ENCODE measurements at places on chromosomes 2 and 18.

DNA sequence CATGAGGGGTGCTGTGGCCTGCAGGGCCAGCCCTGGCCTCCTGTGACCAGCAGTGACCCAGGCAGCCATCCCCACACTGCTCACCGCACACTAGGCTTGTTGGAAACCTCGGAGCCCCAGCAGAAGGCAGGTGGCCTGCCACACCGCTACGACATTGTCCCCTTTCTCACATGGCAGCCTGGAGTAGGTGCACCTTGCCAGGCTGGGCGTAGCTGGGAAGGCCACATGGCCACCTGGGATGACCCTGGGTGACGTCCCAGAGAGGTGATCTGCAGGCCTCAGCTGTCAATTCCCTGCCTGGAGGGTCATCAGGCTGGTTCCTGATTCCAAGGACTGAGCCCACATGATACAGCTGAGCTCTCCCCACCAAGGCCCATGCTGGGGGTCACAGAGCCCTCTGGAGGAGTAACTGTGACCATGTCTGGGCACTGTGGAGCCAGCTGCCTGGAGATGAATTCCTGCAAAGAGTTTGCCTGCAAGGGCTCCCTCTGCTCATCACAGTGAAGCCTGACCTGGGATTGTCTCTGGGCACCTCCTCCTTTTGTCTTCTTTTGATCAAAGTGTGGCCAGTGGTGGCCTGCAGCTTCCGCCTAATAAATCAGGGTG lies 119.6 kb upstream of the OTOS start:
- H3K27me3 ChIP-seq, result no peaks in the 10 kb centered on the region
- H3K4me1 ChIP-seq, result no peaks in the 10 kb centered on the region
- DNase-seq, result no peak
- H3K4me3 ChIP-seq, result no peak overlapping the region
- H3K27ac ChIP-seq, result peak overlapping the region; percentile 21
- H3K36me3 ChIP-seq, result no peaks in the 10 kb centered on the region

DNA sequence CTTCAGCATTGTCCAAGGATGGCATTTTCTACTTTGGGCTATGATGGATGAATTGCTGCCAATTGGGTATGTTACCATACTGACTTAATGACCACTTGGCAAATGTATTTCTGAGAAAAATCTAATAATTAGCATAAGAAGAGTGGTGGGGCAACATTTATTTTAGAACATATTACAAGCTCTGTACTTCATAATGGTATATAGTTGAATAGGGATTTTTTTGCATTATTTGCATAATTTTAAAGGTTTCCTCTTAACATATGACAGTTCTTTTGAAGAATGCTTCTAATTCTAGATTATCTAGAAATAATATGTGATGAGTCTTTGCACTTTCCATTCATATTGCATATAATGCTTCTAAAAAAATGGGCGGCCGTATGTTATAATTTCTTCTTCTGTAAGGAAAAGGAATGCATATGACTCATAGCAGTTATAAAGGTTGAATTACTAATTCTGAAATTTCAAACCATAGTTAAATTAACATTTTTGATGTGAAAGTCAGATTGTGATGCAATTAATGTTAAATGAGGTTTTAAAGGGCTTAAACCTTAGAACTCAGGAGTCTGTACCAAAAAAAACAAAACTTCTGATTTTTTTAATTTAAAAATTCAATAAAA lies 1652.3 kb upstream of the SLC39A10 start:
- H3K4me3 ChIP-seq, result no peak overlapping the region
- DNase-seq, result no peak
- no peaks in the 10 kb centered on the region for H3K36me3 ChIP-seq
- H3K27ac ChIP-seq, result no peak overlapping the region

GRCh38 chr2:149152469-149152953 lies 114.0 kb downstream of the LYPD6B start:
- no peak overlapping the region for H3K4me3 ChIP-seq
- no peaks in the 10 kb centered on the region for H3K36me3 ChIP-seq
- no peak for DNase-seq
- no peak overlapping the region for H3K27ac ChIP-seq
- H3K27me3 ChIP-seq, result no peaks in the 10 kb centered on the region

DNA sequence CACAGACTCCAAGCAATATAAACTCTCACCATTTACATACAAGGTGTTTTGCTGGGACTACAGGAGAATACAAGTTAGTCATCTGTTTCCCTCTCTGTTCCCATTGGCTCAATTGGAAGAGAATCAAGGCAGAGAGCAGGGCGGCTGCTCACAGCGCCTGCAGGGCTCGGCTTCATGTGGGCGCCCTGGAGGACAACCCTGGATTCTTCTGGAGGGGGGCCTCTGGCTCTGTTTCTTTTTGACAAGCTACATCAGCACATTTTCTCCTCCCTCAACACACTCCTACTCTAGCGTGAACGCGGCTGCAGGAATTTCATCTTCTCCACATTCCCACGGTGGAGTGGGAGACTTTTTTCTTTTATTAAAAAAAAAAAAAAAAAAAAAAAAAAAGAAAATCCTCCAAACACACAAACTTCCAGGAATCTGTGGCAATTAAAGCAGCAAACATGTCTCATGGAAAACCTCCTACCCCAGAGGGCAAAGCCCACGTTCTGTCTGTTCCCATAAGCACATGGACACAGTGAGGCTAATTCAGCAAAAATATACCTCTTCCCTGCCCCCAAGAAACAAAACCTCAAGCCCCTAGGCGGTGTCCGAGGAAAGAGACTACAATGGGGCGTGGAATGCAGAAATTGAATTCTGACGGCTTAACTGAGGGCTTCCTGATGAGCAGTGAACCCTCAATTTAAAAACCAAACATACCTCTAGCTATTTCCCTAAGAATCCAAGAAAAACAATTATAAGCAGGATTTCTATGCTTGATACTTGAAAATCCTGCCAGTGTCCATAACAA lies 50.6 kb downstream of the PARD6G start:
- no peak for DNase-seq
- peak overlapping the region; percentile 22 for H3K27ac ChIP-seq
- no peaks in the 10 kb centered on the region for H3K4me1 ChIP-seq
- H3K4me3 ChIP-seq, result no peak overlapping the region
- no peaks in the 10 kb centered on the region for H3K36me3 ChIP-seq
- H3K27me3 ChIP-seq, result no peaks in the 10 kb centered on the region

GRCh38 chr2:222399038-222399783 lies 25.1 kb upstream of the SGPP2 start:
- no peak overlapping the region for H3K27ac ChIP-seq
- H3K27me3 ChIP-seq, result no peaks in the 10 kb centered on the region
- no peak overlapping the region for H3K4me3 ChIP-seq
- DNase-seq, result no peak

GRCh38 chr18:22180722-22181121 lies 11.3 kb downstream of the GATA6 start:
- no peak overlapping the region for H3K4me3 ChIP-seq
- DNase-seq, result no peak
- H3K36me3 ChIP-seq, result peaks cover 23% of the 10 kb centered on the region
- H3K27ac ChIP-seq, result no peak overlapping the region
- H3K27me3 ChIP-seq, result no peaks in the 10 kb centered on the region

- H3K4me1 ChIP-seq, result no peaks in the 10 kb centered on the region
- no peaks in the 10 kb centered on the region for H3K36me3 ChIP-seq
- no peak for DNase-seq
- H3K4me3 ChIP-seq, result no peak overlapping the region
- no peak overlapping the region for H3K27ac ChIP-seq
Measured at GRCh38 chr2:167843657-167844056, 403.7 kb downstream of the STK39 start.

- peak within 1 kb of the TSS; percentile 52 for H3K27ac ChIP-seq
- H3K4me3 ChIP-seq, result peak within 1 kb of the TSS; percentile 68
- peak; percentile 97 for DNase-seq
- H3K36me3 ChIP-seq, result no peaks in the 10 kb centered on the region
- no peaks in the 10 kb centered on the region for H3K27me3 ChIP-seq
Measured at GRCh38 chr18:24397694-24398368, at the start of gene OSBPL1A. Gene OSBPL1A (minus strand): TSS chr18:24397824. CDS start chr18:24377533, 20,291 bp downstream.

DNA sequence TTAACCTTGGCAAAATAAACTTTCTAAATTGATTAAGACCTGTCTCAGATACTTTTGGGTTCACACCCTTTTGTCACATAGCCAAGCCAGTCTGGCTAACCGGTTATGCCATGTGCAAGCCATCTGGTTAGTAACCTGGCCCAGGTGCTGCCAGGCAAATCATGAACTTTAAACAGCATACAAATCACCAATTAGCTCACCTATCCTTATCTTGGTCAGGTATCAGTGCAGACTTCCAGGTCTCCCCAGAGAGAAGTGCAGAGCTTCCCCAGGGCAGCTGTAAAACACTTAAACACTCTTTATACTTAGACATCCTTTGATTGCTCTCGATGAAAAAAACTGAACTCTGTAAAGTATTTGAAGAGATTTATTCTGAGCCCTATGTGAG lies 14.9 kb upstream of the MC5R start:
- H3K27me3 ChIP-seq, result no peaks in the 10 kb centered on the region
- no peaks in the 10 kb centered on the region for H3K4me1 ChIP-seq
- no peak for DNase-seq

GRCh38 chr18:69954719-69955480 lies 7.2 kb upstream of the CD226 start:
- no peaks in the 10 kb centered on the region for H3K4me1 ChIP-seq
- DNase-seq, result no peak
- H3K27ac ChIP-seq, result no peak overlapping the region
- no peaks in the 10 kb centered on the region for H3K27me3 ChIP-seq

DNA sequence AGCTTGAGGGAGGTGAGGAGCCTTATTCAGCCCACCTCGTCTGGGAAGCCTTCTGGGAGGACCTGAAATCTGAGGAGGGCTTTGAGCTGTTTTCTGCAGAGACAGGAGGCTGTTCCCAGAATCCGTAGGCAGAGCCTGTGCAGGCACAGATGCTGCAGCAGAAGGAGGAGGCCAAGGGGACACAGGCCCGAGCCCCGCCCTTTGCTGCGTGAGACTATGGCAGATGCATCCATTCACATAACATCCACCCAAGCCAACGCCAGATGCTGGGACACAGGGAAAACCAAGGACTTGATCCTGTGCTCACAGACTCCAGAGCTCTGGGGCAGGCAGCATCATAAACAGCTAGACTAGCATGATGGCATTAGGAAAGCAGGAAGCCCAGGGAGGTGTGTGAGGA lies 98.2 kb downstream of the KCNF1 start:
- H3K4me3 ChIP-seq, result no peak overlapping the region
- H3K27me3 ChIP-seq, result no peaks in the 10 kb centered on the region
- H3K27ac ChIP-seq, result no peak overlapping the region
- H3K36me3 ChIP-seq, result no peaks in the 10 kb centered on the region

DNA sequence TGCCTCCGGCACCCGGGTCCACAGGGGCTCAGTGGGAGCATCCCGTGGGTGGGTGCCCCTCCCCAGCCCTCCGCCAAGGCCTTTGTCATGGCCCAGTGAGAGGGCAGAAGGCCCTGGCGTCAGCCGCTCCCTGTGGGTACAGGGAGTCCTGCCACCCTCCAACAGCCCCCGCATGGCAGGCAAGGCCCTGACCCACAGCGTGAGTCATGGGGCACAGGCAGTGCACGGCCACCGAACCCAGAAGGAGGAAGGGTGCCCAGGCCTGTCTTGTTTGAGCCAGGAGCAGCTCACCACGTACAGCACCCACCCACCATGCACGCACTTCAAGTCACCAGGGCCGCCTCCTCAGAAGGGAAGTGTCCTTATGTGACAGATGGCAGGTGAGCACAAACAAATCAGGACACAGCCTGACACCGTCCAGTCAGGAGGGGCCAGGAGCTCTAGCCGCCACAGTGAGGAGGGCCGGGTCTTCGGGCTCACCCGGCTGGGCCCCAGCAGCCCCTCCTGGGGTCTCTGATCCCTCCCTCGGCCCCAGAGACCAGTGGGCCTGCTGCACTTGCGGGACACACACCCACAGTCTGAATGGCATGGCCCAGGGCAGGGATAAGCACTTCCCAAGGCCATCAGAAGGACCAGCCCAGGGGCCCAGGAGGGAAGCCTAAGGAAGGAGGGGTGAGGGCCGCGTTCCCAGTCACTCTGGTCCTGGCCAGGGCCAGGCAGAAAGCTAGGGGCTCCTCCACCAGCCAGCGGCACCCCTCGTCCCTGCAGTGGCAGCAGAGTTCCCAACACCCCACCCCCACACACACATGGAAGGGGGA lies 25.8 kb downstream of the BIN1 start:
- H3K36me3 ChIP-seq, result no peaks in the 10 kb centered on the region
- H3K27me3 ChIP-seq, result no peaks in the 10 kb centered on the region
- H3K4me1 ChIP-seq, result no peaks in the 10 kb centered on the region
- no peak overlapping the region for H3K4me3 ChIP-seq
- no peak for DNase-seq

DNA sequence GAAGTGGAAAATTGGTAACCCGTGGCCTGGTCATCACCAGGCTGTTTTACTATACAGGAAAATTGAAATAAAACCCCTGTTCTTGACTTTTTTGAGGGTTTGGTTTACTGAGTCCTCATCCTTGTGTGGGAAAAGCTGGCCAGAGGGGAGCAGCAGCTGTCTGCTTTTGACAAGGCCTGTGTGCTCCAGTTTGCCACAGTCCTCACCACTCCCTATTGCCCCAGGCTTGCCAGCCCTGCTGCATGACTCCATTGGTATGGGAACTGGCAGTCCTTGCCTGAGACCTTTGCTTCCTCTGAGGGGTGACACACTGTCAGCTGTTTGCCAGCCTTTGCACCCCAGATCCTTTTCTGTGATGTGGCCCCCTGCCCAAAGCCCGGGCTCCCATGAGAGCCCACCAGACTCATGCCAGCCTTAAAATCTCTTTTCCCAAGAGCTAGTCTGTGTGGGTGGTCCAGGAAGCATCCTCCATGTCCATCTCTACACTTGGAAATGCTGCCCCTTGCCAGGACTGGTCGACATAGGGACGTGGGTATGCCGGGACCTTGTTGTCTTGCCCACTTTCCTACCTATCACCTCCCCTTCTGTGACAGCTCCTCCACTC lies 39.0 kb downstream of the GLI2 start:
- no peak overlapping the region for H3K4me3 ChIP-seq
- H3K27ac ChIP-seq, result no peak overlapping the region
- no peaks in the 10 kb centered on the region for H3K4me1 ChIP-seq
- DNase-seq, result peak; percentile 26
- no peaks in the 10 kb centered on the region for H3K36me3 ChIP-seq
- no peaks in the 10 kb centered on the region for H3K27me3 ChIP-seq

GRCh38 chr2:231110551-231110950 lies 14.3 kb downstream of the HTR2B start:
- DNase-seq, result no peak
- no peaks in the 10 kb centered on the region for H3K4me1 ChIP-seq
- no peaks in the 10 kb centered on the region for H3K27me3 ChIP-seq
- H3K36me3 ChIP-seq, result peaks cover 4% of the 10 kb centered on the region
- H3K4me3 ChIP-seq, result no peak overlapping the region

GRCh38 chr2:180604077-180604476 lies 376.3 kb upstream of the UBE2E3 start:
- no peaks in the 10 kb centered on the region for H3K4me1 ChIP-seq
- no peaks in the 10 kb centered on the region for H3K27me3 ChIP-seq
- DNase-seq, result no peak
- H3K36me3 ChIP-seq, result no peaks in the 10 kb centered on the region
- H3K4me3 ChIP-seq, result no peak overlapping the region
- no peak overlapping the region for H3K27ac ChIP-seq

DNA sequence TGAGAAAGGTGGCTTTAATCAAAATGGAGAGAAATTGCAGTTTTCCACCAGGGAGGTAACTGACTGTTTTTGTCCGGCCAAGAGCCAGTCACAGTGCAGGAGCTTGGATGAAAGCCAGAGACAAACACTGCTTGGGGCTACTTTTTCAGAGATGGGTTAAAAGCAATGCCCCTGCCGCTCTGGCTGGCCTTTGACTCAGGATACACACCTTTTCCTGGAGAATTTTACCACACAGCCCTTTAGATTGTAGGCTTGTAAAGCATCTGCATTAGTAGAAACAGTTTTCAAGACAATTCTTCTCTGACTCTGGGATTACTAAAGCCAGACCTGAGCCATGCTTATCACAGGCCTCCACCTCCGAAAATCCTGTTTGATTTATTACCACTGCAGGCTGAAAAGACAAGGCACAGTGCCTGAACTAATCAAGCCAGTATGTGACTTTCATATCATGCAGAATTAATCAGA lies 79.7 kb downstream of the CCBE1 start:
- no peak for DNase-seq
- no peaks in the 10 kb centered on the region for H3K27me3 ChIP-seq
- H3K4me1 ChIP-seq, result no peaks in the 10 kb centered on the region
- H3K27ac ChIP-seq, result no peak overlapping the region
